ENCODE measurements at places on chromosomes 1 and 21. TPM values are rescaled to one million over a fixed set of nuclear protein-coding genes. Genes with fewer than 3 reads are reported as not detected.

- peak; percentile 88 for ATAC-seq
These were observed 18.6 kb downstream of the KCNQ4 start for GRCh38 chr1:40802078-40802741.

DNA sequence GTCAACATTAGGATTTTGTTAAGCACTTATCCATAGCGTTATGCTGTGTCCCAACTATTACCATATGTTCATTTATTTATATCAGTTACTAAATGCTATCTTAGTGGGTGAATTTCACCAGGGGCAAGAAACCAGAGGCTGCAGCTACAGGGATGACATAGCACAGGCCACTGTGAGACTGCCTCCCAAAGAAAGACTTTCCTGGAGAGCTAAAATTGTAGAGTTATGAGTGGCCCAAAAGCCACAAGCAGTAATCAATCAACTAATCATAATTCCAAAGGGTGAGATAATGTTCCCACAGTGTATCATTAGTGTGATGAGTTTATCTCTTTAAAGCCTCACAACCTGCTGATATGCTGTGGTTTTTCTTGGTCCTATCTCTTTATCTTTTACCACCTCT, 3.8 kb upstream of the TGFB2 start:
- ATAC-seq: no peak

DNA sequence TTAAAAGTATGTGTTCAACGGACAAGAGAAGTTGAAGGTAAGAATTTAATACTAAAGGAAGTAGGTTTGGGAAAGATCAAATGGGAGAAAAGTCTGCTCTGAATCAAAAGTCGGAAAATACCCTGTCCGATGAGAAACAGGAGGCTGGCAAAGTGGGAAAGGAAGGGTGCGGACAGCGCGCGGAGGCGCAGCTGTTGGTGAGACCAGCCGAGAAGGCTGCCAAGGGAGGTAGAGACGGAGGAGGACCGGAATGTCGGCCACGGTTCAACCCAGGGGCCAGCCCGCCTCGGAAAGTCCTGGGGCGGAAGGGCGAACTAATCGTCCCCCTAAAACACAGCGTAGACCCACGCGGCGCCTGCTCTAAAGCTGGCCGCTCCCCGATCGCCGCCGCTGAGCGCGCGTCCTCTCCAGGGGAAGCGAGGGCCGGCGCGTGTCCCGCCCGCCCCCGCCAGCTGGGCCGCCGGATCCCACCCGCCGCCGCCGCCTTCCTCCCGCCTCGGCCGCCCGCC, 639 bp upstream of the SPATA1 start:
- peak; percentile 55 for ATAC-seq

- ATAC-seq: peak; percentile 7
These were observed 8.3 kb downstream of the ATAD3B start for GRCh38 chr1:1479547-1480487.

REN gene
- not detected for total RNA-seq

DNA sequence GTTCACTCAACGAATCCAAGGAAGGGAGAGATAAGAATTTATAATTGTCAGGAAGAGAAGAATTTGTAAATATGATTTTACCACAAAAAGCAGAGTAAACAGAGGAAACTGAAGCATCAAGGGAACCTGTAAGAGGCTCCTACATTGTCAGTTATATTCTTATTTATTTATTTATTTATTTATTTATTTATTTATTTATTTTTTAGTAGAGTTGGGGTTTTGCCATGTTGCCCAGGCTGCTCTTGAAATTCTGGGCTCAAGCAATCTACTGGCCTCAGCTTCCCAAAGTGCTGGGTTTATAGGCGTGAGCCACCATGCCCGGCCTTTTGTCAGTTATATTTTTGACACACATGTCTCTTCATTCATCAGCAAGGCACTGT, 47.1 kb downstream of the FCRL3 start:
- no peak for ATAC-seq
